ENCODE measurements at places on chromosomes 6 and 20.

DNA sequence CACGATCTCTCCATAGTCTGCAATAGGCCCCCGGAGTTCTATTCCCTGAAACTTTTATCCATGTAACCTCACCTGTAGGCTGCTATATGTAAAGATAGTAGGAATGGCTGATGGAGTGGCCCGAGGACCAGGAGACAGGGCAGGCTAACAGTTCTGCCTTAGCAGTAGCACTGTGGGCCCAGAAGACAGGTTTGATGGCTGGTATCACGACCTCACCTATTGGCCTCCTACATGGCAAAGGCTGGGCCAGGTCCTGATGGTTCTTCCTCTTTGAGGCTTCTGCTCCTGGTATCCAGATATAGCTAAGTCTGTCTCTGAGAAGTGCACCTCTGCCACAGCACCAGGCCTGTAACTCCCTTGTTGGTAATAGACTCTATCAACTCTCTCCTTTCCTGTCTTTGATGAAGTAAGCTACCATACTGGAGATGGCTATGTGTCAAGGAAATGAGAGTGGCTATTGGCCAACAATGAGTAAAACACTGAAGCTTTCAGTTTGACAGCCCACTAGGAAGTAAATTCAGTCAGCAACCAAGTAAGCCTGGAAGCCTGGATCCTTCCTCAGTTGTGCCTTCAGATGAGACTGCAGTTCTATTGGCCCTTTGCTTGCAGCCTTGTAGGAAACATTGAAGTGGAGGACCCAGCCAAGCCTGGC, 5.7 kb downstream of the SPEF1 start:
- DNase-seq: no peak
- H3K27me3 ChIP-seq: peaks cover 76% of the 10 kb centered on the region
- no peaks in the 10 kb centered on the region for H3K36me3 ChIP-seq
- H3K27ac ChIP-seq: no peak overlapping the region

- H3K27me3 ChIP-seq: no peaks in the 10 kb centered on the region
- no peak overlapping the region for H3K4me3 ChIP-seq
- H3K4me1 ChIP-seq: peaks cover 10% of the 10 kb centered on the region
- no peaks in the 10 kb centered on the region for H3K36me3 ChIP-seq
- DNase-seq: no peak
Observed at GRCh38 chr6:131640100-131640499, 3.0 kb downstream of the ENPP3 start.

- peaks cover 34% of the 10 kb centered on the region for H3K4me1 ChIP-seq
- peaks cover 10% of the 10 kb centered on the region for H3K36me3 ChIP-seq
- no peak for DNase-seq
- H3K4me3 ChIP-seq: no peak overlapping the region
Observed at GRCh38 chr6:150301846-150302519, 66.8 kb upstream of the IYD start.

- H3K27ac ChIP-seq: no peak overlapping the region
- no peak overlapping the region for H3K4me3 ChIP-seq
- peaks cover 10% of the 10 kb centered on the region for H3K4me1 ChIP-seq
Observed at GRCh38 chr20:24730750-24731149, 218.3 kb upstream of the CST7 start.

DNA sequence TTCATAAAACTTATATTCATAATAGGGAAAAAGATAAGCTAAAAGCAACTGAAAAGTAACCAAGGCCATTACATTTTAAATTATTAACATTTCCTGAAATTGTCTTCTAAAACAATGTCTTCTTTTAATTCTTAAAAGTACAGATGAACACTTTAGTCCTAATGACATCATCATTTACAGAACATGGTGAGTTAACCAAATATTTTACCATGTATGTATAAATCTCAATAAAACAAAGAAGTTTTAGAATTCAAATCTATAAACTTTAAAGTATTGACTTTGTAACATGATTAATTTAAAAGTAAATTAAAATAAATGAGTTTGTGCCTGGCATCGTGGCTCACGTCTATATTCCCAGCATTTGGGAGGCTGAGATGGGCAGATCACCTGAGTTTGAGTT, 125.9 kb upstream of the PRSS16 start:
- H3K36me3 ChIP-seq: no peaks in the 10 kb centered on the region
- peaks cover 7% of the 10 kb centered on the region for H3K4me1 ChIP-seq
- peaks cover 13% of the 10 kb centered on the region for H3K27me3 ChIP-seq
- no peak for DNase-seq
- no peak overlapping the region for H3K4me3 ChIP-seq
- H3K27ac ChIP-seq: no peak overlapping the region

DNA sequence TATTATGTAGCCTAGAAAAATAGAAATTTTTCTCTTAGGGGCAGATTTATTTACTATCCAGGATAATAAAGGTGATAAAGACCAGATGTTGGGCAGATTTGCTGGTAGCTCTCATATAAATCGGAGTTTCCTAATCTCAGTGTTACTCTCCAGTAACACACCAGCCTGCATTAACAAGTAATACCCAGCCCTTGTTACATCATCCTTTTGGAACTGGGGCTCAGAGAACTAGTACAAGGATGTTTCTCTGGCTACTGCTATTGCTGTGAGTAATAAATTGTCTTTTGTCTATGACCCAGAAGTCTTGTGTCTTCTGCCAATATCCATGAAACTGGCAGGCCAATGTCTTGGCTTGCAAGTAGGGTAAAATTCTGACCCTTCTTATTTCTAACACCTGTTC, 16.8 kb downstream of the TPD52L1 start:
- no peak overlapping the region for H3K4me3 ChIP-seq
- no peak overlapping the region for H3K27ac ChIP-seq
- no peak for DNase-seq
- no peaks in the 10 kb centered on the region for H3K4me1 ChIP-seq

- peaks cover 6% of the 10 kb centered on the region for H3K4me1 ChIP-seq
- peaks cover 3% of the 10 kb centered on the region for H3K36me3 ChIP-seq
- H3K4me3 ChIP-seq: no peak overlapping the region
- H3K27me3 ChIP-seq: peaks cover 8% of the 10 kb centered on the region
Observed at GRCh38 chr6:148068437-148069061, 274.1 kb upstream of the SASH1 start.

DNA sequence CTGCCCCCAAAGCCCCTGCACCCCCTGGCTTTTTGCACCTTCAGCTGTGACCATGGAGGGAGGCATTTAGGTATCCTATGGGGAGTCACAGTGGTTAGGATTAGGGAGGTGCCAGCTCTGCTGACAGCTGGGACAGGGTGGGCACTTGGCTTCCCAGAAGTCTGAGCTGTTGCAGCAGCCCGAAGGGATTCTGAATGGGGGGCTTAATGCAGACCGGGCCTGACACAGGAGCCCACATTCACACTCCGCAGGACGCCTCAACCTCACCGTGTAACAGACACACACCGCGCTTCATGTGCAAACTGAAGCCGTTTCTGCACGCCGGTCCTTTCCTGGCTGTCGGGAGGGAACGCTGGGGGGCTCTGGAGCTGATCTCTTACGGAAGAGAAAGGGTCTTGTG, 1.9 kb downstream of the EBF4 start:
- no peaks in the 10 kb centered on the region for H3K36me3 ChIP-seq
- no peak overlapping the region for H3K27ac ChIP-seq
- H3K4me1 ChIP-seq: peaks cover 35% of the 10 kb centered on the region
- peak overlapping the region; percentile 60 for H3K4me3 ChIP-seq
- DNase-seq: no peak

DNA sequence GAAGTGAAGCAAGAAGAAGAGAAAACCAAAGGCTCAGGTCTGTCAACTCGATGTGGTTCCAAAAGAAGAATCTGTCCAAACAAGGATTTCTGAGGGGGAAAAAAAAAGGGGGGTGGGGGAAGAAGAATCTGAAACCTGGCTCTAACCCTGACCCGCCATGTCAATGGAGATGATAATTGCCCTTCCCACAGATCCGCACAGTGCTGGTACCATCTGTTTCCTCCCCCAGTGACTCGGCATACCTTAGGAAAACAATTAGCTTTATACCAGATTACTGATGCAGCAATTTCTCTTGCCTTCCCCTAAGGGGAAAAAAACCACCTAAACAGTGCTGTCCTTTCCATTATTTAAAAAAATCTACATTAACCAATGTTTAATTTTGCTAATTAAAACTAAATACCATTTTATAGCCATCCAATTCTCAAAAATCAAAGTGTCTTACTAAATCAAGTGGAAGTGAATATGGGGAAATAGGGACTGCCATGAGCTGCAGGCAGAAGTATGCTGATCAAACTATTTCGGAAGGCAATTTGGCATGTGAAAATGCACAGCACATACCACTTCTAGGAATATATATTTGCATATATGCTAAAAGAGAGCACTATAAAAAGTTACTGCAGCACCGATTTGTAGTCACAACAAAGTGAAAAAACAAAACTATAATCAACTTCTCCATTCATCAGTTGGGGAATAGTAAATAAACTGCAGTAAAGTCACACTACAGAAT, 46.8 kb downstream of the MAP7 start:
- H3K36me3 ChIP-seq: no peaks in the 10 kb centered on the region
- H3K4me3 ChIP-seq: no peak overlapping the region
- peaks cover 15% of the 10 kb centered on the region for H3K4me1 ChIP-seq

GRCh38 chr6:29875257-29875656, 47.6 kb downstream of the HLA-G start:
- H3K36me3 ChIP-seq: no peaks in the 10 kb centered on the region
- no peaks in the 10 kb centered on the region for H3K4me1 ChIP-seq
- no peak overlapping the region for H3K27ac ChIP-seq
- H3K4me3 ChIP-seq: no peak overlapping the region
- peaks cover 19% of the 10 kb centered on the region for H3K27me3 ChIP-seq

Measured in nephron progenitor cell (in vitro differentiated cells).